NCI-H1105 (cell line): ENCODE measurements at places on chromosomes 2 and 18.

DNA sequence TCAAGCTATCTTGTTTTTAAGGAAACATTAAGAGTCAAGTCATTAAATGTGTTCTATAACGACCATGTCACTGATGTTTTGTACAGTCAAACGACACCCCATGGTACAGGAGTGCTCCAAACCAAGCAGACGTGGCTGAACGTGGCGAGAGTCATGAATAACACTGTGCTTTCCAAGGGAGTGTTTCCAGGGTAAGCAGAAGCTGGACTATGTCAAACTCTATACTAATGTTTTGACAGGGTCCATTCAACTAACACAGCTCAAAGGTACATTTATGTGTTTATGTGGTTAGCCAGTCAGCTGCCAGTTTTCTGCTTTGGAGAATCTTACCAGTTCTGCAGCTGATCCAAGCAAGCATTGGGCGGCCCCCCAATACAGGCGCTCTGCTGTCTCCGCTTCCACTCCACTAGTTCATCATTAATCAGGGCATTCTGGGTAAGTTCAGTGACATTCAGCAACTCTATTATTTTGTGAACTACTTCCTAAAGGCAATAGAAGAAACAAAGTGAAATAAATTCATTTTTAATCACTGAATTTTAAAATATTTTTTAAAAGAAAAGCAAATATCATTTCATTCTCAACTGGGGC lies 16.4 kb downstream of the STAT1 start:
- DNase-seq = no peak

GRCh38 chr2:42921721-42922120 lies 129.3 kb upstream of the HAAO start:
- DNase-seq = no peak

GRCh38 chr2:171794918-171795317 lies 99.1 kb downstream of the SLC25A12 start:
- DNase-seq = no peak

DNA sequence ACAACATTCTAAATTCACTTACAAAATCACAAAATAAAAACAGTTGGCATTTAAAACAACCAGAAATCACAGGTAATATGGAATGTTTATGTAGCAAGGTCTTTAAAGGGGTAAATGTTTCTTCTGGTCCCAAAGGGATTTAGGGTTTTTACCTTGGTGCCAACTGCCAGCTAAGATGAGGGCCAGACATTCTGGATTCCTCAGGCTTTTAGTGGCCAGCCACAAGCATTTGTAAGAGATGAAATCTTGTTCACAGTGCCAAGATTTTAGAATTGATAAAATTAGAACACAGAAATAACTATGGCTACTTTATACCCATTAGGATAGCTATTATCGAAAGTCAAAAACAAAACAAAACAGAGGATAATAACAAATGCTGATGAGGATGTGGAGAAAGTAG lies 60.4 kb upstream of the CDKL4 start:
- no peak for DNase-seq

- DNase-seq = no peak
Observed at GRCh38 chr2:11127761-11128160, 27.5 kb upstream of the SLC66A3 start.

GRCh38 chr18:60555625-60556024 lies 183.1 kb upstream of the MC4R start:
- DNase-seq = no peak

DNA sequence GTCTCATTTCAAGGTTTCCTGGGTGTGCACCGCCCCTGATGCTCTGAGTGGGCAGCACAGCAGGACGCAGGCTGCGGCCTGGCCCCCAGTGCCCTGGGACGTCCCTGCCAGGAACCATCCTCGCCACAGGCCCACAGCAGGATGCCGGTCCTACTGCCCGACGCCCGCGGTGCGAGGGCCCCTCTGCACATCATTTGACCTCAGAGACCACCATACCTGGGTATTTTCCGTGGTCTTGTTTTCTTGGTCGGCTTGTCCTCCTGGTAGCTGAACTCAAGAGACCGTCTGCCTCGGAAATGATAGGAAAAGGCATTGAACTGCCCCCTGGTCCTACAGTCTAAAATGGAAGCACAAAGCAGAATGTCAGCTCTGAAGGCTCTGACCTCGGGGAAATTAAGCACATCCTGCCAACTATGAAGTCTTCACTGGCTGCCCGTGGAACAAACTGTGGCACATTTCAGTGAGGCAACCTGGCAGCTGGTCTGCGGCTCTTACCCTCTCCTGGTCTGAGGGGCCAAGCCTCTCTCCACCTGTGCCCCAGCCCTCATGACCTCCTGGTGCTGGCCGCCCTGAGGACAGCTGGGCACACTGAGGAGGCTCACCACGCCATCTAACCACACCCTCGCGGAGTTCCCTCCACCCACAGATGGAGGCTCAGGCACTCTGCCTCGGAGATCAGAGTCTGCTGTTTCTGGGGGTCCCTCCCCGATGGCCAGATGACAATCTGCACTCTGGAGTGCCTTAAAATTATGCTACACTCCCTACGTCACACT lies 105.0 kb downstream of the PXDN start:
- DNase-seq = no peak

DNA sequence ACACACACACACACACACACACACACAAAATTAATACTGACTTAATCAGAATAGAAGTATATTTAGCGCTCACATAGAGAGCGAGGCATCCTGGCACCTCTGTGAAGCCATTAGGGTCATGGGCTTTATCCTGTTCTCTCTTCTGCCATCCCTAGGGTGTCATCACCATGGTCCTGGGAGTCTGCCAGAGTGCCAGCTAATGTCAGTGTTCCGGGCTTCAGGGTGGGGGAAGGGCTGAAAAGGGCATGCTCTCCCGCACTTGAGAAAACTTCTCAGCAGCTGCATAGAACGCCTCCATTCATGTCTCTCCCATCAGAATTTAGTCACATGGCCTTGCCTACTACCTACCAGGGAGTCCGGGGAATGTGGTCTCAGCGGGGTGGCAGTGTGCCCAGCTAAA lies 19.7 kb upstream of the DYNC2LI1 start:
- DNase-seq = no peak

DNA sequence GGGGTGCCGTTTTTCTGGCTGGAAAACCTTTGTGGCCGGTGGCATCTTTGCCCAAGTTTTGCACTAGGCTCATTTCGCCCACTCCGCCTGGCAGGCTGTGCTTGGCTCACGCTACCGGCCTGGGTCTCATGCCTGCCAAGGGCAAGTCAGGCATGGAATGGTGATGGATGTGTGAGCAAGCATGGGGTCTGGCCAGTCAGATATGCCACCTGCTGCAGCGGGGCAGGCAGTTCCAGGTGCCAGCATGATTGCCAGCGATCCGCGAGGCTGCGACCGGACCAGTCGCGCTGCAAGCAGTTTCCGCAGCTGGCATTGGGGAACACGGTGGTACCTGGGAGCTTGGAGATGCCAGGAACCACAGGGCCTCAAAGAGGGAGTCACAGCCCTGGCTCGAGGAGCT lies 40.6 kb downstream of the TAF1B start:
- DNase-seq = no peak

DNA sequence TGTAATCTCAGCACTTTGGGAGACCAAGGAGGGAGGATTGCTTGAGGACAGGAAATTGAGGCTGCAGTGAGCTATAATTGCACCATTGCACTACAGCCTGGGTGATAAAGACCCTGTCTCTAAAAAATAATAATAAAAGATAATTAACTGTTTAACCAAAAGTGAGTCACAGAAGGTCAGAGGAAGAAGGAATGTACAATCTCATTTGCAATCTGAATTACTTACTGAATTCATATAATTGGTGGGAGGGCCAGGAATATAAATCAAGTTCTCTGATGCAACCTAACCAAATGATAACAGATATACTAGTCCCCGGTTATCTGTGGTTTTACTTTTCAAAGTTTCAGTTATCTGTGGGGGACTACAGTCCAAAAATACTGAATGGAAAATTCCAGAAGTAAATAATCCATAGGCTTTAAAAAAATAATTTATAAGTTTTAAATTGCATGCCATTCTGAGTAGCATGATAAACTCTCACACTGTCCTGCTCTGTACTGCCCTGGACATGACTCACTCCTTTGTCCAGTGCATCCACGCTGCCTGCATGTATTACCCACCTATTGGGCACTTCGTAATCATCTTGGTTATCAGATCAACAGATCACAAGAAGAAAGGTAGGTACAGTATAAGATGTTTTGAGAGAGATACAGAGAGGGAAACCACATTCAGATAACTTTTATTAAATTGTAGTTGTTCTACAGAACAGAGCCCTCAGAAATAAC lies 12.8 kb upstream of the MATN3 start:
- no peak for DNase-seq

DNA sequence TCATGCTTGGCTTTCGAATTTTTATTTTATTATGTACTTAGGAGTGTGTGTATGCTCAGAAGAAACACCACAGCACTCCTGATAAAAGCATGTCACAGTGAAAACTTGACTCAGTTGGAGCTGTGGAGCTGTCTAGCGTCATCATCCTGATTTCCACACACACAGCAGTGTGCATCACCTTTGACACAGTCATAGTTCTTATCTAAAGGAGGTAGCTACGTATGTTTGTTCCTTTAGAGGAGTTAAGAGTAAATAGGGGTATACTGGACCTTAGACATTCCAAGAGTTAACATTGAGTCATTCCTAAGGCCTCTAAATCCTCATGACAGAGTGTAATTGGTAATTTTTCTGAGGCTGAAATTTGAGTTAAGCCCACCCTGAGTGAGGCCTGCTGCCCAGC lies 96.9 kb downstream of the PHLPP1 start:
- DNase-seq = no peak

- no peak for DNase-seq
Observed at GRCh38 chr2:147523415-147523814, 321.4 kb upstream of the ACVR2A start.

DNA sequence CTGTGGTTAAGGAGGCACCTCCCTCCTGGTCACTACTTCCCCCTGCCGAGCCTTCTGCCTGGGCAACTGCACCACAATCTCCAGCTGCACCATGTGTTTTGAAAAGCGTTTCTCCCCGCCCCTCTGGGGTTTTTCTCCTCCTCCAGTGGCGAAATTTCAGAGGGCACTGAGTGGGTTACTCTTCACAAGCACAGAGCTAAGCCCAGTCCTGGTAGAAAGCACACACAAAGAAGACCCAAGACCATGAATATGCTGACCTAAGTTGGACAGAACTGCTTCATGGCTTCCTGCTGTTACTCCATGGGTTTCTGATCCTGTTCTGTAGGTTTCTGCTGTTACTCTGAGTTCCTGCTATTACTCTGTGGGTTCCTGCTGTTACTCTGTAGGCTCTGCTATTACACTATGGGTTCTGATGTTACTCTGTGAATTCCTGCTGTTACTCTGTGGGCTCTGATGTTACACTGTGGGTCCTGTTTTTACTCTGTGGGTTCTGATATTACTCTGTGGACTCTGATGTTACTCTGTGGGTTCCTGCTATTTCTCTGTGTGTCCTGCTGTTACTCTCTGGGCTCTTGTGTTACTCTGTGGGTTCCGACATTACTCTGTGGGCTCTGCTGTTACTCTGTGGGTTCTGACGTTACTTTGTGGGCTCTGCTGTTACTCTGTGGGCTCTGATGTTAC lies 216.6 kb downstream of the RTP5 start:
- DNase-seq = no peak

GRCh38 chr2:189143925-189144324 lies 35.6 kb downstream of the COL5A2 start:
- DNase-seq = no peak

DNA sequence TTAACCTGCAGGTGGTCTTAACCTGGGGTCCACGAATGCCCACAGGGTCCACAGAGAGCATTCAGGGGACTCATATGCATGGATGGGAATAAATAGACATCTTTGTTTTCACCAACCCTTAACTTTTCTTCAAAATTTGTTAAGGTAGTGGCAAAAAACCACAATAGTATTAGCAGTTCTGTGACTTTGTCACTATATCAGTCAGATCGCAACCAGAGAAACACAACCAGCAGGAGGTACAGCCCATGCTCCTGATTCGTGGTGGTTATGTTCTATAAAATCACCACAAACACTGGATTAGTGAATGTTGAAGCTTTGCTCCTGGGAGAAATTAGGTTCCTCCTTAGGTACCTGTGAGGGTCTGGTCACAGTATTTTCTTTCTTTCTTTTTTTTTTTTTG lies 31.6 kb downstream of the B3GNT7 start:
- DNase-seq = no peak

DNA sequence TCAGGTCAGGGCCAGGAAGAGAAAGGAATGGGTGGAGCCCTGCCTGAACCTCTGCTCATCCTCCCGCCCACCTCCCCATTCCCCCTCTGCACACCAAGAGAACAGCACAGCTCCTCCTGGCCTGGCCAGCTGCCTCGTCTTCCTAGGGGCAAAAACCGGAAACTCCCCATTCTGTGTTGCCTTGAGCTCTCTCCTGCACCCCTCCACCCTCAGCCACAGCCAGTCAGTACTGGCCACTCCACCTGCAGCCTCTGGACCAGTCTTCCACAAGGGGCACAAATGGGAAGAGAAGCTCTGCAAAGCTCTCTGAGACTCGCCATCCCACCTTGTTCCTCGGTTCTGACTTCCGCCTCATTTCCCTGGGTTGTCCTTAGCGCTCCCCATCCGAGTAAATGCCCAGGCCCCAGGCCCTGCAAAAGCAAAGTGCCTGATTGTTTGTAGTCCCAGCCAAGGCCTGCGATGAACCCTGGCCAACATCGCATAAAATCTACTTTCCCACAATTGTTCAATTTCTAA lies 39.3 kb upstream of the SLC35G4 start:
- no peak for DNase-seq

- no peak for DNase-seq
Observed at GRCh38 chr2:230589497-230590015, 123.1 kb upstream of the CAB39 start.

DNA sequence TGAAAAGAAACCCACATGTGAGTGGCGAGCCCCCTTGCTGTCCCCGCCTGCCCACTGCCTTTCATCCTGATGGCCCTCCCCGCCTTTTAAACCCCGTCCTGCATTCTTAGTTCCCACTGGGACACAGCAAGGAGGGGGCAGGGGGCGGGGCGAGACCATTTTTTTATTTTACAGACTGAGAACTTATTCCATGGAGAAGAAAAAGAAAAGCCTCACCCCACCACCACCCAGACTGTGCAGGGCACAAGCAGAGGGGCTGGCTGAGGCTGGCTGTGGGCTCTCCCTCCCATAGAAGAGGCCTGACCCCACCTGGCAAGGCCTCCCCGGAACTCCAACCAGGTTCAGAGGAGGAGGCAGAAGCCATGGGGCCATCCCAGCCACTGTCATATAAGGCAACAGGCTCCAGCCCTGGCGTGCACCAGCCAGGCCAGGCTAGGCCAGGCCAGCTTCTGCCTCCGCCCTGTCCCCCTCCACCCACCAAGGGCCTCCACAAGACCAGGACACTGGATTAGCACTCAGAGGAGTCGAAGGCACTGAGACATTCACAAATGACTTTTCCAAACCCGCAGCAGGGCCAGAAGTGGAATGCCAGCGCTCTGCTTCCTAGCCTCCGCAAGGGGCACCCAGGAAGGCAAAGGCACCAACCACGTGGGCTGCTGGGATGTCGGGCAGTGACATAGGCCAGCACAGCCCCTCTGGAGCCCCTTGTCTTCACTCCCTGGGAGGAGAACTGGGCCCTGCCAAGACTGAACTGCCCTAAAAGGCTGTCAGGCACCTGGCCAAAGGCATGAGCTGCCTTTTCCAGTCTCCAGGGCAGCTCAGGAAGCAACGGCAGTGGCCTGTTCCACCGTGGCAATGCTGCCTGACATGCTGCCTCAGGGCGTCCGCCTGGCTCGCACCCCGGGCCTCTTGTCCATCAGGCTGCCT lies 37.5 kb upstream of the SEMA4C start:
- DNase-seq = no peak

GRCh38 chr18:76052227-76052595 lies 442.8 kb downstream of the ZNF516 start:
- DNase-seq = no peak
